CD8-positive, alpha-beta T cell (primary cell): ENCODE measurements at places on chromosomes 11 and 22.

DNA sequence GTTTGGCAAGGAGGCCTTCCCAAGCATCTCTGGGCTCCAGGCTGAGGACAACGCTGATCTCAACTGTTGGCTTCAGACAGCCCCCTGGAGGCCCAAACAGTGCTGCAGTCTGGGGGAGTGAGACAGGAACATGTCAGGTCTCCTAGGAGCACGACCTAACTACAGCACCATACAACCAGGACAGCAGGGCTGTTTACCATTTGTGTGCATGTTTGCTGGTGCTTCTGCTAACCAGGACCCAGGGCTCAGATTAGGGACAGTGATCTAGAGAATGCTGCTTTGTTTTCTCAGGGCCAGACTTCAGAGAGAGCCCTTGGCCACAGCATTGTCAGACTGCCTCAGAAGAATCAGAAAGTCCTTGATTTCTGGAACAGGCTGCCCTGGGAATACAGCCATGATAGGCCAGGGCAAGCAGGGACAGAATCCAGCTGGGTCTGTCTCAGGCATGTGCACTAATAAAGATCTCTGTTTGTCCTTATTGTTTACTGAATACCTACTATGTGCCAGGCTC is 126.5 kb downstream of the VPREB1 start:
- DNase-seq, result no peak

- DNase-seq, result no peak
These were observed 1.1 kb upstream of the PRG2 start for GRCh38 chr11:57391539-57391938.

- no peak for DNase-seq
These were observed 105.4 kb upstream of the PITPNB start for GRCh38 chr22:28024422-28024888.

- DNase-seq, result no peak
These were observed 16.6 kb downstream of the SLC43A3 start for GRCh38 chr11:57410287-57410686.

DNA sequence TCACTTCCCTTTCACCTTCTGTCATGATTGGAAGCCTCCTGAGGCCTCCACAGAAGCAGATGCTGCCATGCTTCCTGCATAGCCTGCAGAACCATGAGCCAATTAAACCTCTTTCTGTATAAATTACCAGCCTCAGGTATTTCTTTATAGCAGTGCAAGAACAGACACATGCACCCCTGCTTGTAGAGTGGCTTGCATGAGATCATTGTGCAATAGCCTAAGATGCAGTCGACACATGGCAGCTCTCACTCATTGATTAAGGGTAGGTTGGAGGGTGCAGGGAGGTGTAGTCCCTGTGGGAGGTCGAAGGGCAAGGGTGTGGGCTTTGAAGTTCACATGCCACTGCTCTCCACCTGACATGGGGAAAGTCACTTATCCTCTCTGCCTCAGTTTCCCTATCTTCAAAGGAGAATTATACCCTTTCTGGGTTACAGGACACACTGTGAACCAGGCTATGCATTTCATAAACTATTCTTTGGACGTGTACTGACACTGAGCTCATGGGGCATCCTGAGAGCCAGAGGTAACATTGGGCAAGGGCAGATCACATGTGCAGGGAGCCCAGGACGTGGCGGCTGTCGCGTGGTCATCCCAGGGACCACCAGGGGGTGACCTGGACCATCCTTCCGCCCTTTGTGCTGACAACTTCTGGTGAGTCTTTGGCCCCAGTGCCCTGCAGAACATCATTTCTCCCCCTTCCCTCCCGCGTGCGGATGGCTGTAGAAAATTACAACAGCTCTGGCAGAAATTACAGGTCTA is 69.2 kb upstream of the SHANK2 start:
- no peak for DNase-seq

DNA sequence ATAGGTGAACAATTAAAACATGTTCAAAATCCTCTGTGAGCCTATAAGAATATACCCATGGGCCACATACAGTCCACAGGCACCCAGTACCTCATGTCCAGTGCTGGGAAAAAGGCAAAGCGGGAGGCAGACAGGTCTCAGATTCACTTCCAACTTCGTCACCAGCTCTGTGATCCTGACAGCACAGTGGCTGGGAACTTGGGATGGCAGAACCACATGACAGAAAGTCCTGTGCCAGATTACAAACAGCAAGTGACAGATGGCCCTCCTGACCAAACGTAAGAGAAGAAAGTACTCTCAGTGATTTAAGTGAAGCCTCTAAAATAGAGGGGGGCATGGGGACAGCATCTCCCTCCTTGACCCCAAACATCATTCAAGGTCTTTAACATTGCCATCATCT is 5.8 kb downstream of the SLC1A2 start:
- DNase-seq, result no peak

DNA sequence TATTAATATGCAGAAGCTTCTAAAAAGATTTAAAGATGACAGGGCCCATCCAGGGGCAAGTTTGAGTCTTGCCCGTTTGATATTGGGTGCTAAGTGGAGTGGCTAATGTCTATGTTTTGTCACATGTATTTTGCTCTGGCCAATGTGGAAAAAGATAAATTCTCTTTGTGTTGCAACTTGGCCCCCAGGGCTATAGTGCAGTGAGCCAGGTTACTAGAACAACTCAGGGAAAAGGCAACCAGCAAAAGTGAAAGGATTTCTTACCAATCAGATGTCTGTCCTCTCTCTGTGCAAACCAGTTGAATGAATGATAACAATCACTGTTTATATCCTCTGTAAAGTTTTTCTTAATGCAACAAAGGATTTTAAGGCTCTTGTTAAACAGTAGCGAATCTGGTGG is 4.6 kb upstream of the CLNS1A start:
- no peak for DNase-seq

DNA sequence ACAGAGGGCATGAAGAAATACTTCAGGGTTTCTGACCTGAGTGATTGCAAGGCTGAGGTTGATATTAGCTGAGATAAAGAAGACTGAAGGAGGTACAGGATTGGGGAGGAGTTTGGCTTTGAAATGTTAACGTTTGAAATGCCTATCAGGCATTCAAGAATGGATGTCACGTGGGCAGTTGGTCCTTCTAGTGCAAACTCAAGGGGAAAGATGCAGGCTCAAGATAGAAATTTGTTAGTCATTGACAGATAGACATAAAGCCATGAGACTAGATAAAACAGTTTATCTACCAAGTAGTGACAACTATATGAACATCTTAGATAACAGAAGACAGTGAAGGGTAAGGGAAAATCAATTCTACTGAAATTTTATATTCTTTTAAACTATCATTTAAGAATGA is 23.1 kb downstream of the TTC17 start:
- DNase-seq, result no peak

DNA sequence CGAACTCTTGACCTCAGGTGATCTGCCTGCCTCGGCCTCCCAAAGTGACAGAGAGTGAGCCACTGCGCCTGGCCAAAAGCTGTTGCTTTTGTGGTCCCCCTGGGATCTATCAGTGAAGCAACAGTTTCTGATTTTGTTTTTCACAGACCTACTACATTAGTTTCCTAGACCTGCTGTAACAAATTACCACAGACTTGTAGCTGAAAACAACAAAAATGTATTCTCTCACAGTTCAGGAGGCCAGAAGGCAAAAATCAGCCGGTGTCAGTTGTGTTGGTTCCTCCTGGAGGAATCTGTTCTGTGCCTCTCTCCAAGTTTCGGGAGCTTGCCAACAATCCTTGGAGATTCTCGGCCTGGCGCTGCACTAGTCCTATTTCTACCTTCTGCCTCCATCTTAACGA is 8.5 kb upstream of the SLC35C1 start:
- DNase-seq, result no peak

DNA sequence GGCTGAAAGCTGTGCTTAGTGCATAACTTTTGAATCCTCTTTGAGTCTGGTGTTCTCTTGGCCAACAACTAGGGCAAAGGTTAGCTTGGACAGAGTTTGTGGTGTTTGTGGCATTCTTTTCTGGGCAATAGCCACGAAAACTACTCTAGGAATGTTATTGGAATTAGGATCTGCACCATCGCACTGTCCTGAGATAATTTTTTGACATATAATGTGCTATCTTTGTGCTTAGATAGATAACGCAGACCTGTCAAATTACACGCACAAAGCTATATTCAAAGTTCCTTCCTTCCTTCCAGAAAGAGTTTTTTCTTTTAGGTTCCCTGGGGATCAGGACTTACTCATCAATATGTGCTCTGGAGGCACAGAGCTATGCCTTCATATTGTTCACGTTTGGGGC is 166.8 kb upstream of the MTMR2 start:
- no peak for DNase-seq

DNA sequence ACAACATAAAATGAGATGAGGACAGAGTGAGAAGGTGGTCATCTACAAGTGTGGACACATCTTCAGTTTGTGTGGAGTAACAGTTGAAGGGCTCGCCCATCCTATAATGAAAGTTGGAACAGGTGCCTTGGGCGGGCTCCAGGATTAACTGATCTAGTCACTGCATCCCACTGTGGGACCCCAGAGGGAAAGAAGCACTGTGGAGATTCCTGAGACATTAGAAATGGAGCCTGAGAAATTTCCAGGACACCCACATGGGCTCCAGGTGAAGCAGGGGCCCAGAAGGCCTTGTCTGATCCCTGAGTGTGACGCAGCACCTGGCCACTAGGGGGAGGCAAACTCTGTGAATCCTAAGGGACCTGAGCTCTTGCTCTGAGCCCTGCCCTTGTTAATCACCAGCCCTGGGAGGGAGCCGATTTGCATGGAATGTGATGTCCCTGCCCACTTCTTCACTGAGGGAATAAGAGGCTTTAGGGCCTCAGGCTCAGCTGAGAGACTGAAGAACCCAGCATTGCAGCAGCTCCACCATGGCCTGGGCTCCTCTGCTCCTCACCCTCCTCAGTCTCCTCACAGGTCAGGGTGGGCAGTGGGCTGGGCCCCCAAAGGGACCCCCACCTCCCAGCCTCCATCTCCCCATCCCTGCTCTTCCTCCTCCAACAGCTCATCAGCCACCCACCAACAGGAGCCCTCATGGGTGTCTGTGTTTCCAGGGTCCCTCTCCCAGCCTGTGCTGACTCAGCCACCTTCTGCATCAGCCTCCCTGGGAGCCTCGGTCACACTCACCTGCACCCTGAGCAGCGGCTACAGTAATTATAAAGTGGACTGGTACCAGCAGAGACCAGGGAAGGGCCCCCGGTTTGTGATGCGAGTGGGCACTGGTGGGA is 98.4 kb downstream of the VPREB1 start:
- DNase-seq, result peak; percentile 59

DNA sequence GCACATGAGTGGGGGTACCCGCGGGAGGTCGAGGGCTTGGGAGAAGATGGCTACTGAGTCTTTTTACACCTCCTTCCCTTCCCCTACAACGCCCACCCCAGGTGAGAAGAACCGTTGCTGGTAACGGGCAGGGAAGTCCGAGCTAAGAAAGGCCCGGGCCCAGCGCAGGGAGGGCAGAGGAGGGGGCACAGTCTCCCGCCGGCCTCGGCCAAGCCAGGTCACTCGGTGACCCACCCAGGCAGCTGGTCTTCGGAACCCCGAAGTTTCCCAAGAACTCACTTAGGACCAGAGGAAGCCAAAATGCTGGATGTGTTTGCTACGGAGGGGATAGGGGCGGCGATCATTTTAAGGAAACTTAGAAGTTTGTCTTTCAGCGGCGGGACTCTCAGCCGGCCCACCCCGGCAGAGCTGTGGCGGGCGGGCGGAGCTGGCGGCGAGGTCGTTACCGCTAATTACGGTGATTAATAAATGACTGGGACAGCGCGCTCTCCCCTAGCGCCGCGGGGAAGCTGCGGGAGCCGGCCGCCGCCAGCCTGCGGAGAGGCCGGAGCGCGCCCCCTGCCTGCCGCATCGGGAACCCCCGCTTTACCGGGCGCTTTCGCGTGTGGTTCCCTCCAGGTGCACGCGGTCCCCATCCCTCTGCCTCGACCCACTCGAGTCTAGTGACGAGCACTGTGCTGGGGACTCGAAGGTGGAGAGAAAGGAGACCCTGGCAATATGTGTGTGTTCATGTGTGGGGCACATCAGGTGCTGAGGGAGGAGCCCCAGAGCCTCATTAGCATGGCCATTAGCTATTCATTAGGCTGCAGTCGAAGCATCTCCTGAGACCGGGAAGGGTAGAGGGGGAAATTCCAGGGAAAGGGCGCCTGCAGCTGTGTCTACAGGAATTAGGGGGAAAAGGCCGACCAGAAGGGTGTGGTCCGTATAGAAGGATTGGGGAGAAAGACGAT is 945 bp downstream of the ROBO3 start:
- DNase-seq, result peak; percentile 26

DNA sequence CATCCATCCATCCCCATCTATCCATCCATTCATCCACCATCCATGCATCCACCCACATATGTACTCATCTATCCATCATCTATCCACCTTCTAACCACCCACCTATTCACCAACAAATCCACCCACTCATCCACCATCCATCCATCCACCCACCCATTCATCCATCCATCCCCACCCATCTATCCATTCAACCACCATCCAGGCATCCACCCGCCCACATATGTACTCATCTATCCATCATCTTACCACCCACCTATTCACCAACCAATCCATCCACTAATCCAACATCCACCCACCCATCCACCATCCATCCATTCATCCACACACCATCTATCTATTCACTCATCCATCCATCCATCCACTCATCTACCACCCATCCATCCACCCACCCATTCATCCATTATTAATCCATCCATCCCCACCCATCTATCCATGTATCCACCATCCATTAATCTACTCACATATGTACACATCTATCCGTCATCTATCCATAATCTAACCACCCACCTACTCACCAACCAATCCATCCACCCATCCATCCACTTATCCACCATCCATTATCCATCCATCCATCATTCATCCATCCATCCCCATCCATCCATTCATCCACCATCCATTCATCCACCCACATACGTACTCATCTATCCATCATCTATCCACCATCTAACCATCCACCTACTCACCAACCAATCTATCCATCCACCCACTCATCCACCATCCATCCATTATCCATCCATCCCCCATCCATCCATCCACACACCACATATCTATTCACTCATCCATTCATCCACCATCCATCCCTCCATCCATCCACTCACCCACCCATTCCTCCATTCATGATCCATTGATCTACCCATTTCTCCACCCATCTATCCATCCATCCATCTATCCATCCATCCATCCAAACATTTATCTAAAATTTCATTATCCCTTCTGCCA is 940.0 kb downstream of the BRD1 start:
- DNase-seq, result no peak

DNA sequence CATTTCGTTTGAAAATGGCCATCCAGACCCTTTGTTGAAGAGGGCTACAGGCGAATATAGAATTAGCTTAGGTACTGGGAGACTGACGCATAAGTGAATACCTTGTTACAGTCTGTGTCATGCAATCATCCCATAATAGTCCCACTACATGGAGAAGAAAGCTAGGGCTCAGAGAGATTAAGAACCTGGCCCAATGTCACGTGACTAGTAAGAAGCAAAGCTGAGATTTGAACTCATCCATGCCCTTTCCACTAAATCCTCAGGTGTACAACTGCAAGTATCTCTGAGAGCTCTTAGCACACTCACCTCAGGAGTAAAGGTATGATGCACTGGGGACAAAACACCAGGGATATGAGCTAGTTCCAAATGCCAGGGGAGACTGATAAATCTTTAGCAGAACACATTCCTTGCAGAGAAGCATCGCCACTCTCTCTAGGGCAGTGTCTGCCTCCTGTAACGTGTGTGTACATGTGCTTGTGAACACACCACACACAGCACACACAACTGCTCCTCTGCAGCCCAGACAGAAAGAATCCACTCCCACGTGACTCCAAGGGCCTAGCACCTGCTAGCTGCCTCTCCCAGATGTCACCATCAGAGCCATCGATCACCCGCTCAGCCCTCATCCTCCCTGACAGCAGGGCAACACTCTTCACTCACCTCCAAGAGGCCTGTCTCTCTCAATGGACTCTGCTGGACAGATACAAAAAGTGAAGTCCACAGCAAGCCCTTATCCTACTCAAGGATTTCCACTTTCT is 402.8 kb downstream of the NXPE2 start:
- no peak for DNase-seq

GRCh38 chr22:45893516-45893915 is 83.4 kb downstream of the WNT7B start:
- DNase-seq, result no peak
